ENCODE measurements at places on chromosomes 5 and 9.

DNA sequence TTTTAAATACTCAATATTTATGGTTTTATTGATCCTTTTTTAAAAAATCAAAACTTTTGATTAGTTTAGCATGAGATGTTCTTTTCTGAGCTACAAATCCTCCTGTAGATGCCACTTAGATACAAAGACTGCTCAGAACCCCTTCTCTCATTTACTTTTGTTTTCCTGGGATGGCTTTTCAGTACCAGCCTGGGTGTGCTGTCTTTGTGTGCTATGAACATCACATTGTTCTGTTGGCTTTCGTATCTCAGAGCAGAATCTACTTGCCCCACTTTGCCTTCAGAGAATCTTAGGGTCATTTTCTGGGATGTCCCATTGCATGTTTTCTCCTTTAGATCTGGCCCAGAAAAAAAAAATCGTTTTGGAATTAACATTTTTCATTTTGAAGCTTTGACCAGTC lies 85.9 kb downstream of the RASGRF2 start:
- no peak for DNase-seq

GRCh38 chr5:159257629-159258283 lies 5.3 kb upstream of the UBLCP1 start:
- no peak for DNase-seq

DNA sequence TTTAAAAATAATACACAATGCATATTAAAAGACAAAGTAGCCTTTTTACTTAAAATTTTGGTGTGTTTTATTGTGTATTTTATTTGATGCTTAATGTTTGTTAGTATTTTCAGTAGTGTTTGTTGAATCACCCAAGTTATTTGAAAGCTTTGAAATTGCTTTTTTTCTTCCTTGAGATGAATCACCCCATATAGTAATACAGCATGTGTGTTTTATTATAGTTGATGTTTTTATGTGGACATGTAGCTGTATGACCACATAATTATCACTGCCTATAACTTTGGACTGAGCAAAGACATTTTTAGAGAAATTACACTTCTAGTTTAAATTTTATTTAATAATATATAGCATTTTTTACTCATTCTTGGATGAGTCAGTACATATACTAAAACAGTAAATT lies 18.0 kb downstream of the FAM174A start:
- no peak for DNase-seq

DNA sequence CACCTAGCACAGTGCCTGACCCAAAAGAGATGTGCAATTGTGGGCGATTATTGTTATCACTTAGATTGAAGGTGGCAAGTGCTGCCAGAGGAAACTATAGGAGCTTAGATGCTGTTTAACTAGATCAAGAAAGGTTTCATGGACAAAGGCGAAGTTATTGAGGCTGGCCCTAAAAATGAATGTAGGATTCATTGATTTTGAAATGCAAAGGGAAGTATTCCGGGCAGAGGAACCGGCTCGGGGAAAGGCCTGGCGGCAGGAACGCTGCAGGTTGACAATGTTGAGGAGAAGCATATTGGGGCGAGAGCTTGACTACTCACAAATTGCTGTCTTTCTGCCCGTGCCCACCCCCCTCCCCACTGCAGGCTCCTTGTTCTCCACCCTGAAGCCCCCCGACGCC lies 37.4 kb upstream of the TTC1 start:
- DNase-seq = no peak

GRCh38 chr5:72453246-72453775 lies 53.9 kb downstream of the ZNF366 start:
- DNase-seq = no peak

DNA sequence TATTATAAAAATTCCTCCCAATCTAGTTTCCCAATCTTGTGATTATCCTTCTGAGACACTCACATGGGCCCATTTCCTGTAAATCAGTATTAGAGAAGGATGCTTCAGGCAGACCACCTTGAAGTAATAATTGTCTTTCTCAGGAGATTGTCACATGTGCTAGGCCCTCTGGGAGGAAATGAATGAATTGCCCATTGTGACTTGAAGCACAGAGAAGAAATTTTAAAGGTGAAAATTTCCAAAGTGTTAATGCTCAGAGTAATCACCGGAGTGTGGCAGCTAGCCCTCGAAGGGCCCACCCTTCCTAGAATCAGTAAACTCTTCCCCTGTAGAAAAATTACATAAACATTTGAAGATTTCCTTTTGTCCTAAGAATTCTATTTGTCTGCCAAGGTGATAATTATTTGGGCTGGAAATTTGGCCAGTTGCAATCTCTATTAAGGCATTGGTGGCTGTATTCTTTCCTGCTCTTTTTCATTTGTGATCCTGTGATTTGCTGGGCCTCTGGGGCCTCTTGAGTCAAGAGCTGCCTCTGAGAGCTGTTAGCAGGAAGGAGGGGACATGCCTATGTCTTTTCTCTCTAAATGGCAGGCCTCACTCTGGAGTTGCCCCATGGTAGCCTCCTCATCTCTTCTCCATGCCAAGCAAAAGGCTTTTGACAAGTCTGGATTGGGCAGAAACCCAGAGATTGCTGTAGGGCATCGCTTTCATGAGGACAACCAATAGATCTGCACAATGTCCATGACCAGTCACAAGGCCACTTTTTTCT lies 371.5 kb upstream of the ACTBL2 start:
- DNase-seq = no peak

DNA sequence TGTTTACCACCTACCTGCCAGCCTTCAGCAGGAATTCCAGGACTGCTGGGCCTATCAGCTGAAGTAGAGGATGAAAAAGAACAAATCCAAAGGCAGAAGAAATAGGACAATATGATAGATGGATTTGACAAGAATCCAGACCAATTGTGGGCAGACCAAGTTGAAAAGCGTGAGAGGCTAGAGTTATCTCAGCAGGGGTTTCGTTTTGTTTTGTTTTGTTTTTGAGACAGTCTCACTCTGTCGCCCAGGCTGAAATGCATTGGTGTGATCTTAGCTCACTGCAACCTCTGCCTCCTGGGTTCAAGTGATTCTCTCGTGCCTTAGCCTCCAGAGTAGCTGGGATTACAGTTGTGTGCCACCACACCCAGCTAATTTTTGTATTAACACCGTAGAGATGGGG lies 113.2 kb downstream of the PALM2AKAP2 start:
- no peak for DNase-seq
